ENCODE measurements at places on chromosomes 7 and 10. TPM values are rescaled to one million over a fixed set of nuclear protein-coding genes. Genes with fewer than 3 reads are reported as not detected.
A peak's percentile ranks its signal among the peaks of the same experiment; 100 is the strongest.

Gene UCN3
- polyA plus RNA-seq: 0.45 TPM

Gene ACHE
- polyA plus RNA-seq: 4.6 TPM

GRCh38 chr7:102089175-102090098 lies 197.2 kb upstream of the SH2B2 start:
- DNase-seq: no peak

- peak; percentile 64 for DNase-seq
These were observed 54.7 kb upstream of the SYPL1 start for GRCh38 chr7:106166651-106167342.

GRCh38 chr7:34237493-34237849 lies 332.1 kb downstream of the BMPER start:
- DNase-seq: no peak

Gene UNC5B
- polyA plus RNA-seq: 58.4 TPM

- no peak for DNase-seq
These were observed 166.8 kb downstream of the MTERF1 start for GRCh38 chr7:91713669-91714068.

- no peak for DNase-seq
These were observed 39.8 kb downstream of the CDH23 start for GRCh38 chr10:71436268-71437125.

DNA sequence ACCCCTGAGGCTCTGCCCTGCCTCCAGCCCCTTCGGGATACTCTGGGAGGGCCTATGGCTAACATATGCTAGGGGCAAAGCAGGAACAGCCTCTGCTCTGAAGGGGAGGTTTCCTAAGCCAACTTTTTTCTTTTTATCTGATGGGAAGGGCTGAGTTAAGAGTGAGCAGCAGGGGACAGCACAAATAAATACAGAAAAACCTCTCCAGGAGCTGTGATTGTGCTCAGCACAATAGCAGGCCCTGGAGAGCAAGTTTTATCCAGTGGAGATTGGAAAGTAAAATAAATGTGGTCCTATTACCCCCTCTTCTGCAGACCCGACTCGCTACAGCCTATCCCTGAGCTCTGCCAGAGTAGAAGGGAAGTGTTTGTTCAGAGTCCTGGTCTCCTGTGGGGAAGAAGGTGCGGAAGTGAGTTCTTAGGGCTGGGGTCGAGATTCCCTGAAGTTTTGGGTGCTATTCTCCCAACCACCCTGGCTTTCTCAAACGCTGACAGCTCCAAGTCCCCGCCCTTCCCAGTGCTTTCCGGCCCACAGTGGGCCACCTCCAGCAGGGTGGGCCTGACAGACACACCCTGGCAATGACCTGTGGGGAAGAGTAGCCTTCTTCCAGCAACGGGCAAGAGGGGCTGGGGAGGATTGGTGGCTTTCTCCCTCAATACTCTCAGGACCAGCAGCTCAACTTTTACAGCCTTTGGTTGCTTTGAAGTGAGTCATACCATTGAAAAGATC lies 23.0 kb upstream of the AFAP1L2 start:
- DNase-seq: no peak

DNA sequence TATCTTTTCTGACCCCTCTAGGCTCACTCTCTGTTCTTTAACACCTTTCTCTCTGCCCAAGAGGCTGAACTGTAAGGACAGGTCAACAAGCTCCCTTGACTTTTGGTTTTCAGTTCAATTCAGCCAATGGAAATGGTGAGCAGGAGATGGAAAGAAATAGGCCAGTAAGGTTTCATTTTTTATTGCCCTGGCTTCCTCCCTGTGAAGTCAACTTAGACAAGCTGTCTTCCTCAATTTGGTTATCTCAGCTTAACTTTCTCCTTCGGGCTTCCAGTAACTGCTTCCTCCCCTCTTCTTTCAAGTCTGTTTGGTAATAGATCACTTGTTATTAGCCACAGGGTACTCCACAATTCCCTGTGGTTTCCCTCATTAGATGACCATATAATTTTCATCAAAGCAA lies 19.7 kb downstream of the LIPK start:
- no peak for DNase-seq

Gene FGL2
- 71.8 TPM for polyA plus RNA-seq

DNA sequence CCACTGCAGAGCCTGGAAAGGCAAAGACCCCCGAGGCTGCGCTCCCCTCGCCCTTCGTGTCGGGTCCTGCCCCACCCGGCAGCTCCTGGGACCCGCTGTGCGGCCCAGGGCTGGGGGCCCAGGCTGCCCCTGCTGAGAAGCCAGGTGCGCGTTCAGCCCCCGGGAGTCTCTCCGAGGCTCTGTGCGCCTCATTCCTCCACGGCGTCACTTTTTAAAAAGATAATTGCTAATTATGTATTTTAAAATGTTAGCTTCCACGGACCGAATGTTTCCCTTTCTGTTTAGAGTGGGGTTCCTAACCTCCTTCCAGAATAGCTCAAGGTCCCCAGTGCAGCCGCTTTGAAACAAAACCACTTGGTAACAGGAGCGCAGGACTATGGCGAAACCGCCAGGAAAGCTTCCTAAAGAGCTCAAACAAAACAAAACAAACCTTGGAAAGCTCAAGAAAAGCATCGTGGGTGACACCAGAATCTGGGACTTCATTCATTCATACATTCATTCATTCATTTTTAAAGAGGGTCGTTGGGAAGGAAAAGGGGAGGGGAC lies 45.6 kb downstream of the PDIA4 start:
- DNase-seq: no peak

- no peak for DNase-seq
These were observed 24.6 kb downstream of the JAZF1 start for GRCh38 chr7:28155964-28156363.

Gene CYP26C1
- polyA plus RNA-seq: 0.16 TPM

GRCh38 chr10:60414877-60415585 lies 25.4 kb upstream of the ANK3 start:
- no peak for DNase-seq

Gene JAKMIP3
- 0.20 TPM for polyA plus RNA-seq

Gene CTAGE4
- 10.3 TPM for polyA plus RNA-seq

DNA sequence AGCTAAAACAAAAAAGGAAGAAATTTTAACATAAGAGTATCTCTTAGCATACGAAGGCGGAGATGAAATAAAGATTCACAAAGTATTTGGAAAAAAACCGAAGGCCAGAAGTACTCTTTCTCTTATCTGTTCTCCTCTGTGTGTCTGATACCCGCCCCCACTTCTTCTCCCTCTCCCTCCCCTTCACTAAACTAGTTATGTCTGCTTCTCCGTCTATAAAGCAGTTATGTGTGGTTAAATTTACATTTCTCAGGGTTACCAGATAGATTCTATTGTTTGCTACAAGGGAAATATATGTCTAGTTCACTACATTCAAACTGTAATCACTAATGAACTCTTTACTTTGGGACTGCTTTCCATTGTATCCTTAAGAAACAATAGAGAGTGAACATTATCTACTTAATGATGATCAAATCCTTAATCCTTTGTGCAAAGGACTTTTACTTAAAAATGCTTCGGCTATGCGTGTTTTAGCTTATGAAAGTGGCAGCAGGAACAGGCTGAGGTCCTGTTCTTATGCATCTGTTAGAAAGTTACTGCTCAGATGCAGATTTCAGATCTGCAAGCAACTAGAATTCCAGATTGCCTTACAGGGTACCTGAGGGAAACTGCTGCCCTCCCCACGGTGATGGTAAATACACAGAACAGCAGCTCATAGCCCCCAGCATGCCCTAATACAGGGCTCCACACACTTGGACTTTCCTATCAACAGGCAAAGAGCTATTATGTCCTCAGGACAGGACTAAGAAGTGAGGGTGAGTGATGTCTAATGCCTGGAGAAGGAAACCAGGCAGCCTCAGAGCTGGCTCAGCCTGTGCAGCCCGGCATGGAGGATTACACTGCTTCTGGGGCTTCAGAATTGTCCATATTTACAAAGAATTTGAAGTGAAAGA lies 273.3 kb downstream of the FZD1 start:
- no peak for DNase-seq

DNA sequence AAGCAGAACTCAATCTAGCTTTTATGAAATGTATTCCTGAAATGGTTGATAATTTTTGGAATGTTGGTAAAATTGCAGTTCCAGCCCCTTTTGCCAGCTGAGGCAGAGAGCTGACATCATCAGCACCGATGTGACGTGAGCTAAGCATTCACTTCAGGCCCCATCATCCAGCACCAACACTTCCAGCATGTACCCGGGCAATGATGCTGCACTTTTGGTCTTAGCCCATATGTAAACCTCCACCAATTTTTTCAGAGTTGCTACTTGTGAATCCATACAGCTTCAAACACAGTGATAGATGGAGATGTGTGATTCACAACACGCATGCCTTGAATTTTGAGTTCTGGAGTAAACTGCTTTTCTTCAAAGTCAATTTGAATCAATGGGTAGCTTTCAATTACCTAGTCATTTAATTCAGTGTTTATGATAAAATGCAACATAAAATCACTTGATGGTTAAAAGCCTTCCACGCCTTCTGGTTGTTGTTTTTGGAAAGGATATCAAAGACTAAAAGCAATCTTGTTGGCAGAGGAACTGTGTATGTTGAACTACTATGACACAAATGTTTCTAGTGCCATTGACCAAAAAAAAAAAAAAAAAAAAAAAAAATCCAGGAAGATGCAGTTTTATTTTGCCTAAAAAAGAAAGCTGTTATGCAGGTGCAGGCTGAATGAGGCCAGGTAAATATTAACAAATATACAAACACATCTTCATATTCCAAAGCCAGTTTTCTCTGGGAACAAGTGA lies 73.9 kb downstream of the NRP1 start:
- DNase-seq: no peak

DNA sequence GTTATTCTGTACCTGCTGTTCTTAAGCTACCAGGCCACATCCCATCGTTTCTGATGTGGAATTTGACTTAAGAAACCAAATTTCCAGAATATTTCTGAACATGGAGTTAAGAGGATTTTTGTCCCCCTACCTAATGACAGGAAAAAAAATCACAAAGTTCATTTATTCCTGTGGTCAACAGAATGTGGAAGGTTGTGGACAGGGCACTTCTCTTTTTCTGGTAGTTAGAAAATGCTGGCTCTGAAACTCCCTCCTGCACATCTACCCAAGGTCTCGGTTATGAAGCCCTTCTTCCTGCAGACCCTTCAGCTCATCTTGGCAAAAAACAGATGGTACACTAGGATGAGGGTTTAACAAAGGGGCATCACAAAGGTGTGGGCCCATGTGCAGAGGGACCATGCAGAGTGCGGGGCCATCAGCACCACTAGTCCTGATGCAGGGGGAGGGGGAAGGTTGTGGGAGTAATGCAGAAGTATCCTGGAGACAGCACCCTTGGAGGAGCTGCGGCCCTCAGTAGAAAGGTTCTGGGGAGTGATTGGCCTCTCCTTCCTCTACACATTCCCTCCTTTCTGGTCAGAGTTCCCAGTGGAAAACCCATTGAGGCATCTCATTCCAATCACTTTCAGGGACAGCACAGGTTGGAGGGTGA lies 9.8 kb downstream of the ALOX5 start:
- no peak for DNase-seq

DNA sequence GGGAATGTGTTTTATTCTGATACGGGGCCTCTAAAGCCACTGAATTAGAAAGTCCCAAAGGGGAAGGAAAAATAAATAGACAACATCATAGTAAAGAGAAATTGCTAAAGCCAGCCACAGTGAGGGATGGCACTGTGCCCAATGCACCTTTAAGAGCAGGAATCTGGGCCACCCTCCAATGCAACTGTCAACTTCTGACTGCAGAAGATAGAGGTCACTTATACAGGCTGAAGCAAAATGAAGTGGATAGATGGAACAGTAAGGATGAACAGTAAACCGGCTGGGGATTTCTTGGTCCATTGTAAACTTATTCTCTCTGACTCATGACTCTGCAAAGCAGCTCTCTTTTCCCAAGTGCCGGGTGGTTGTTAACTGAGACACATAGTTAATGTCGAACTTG lies 54.0 kb upstream of the KCNIP2 start:
- no peak for DNase-seq

Gene HMX2
- 0.62 TPM for polyA plus RNA-seq

GRCh38 chr10:132654121-132654571 lies 116.6 kb downstream of the INPP5A start:
- no peak for DNase-seq

DNA sequence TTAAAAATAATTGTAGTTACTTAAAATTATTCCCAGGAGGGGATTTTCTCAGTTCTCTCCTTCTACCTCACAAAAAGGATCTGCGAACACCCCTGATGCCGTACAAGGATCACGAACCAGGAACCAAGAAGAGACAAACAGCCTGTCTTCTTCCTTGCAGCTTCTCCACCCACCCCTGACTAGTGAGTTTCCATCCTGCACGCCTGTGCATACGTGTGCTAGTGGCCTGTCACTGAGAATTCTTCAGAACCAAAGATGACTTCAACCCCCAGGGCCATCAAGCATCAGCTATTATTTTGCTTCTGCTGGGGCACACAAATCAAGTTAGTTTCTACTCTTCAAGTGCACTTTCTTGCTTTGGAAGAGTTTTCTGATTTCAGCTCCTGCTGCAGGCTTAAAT lies 175.5 kb upstream of the KLF6 start:
- no peak for DNase-seq
